Stimulated activated CD4-positive, alpha-beta T cell treated with anti-CD3 and anti-CD28 coated beads, Interleukin-2, amount 100 ng/mL, for 48 hours (primary cell): ENCODE measurements at places on chromosomes 13 and 19.

- DNase-seq: no peak
Measured at GRCh38 chr13:106220211-106220610, 315.3 kb downstream of the EFNB2 start.

DNA sequence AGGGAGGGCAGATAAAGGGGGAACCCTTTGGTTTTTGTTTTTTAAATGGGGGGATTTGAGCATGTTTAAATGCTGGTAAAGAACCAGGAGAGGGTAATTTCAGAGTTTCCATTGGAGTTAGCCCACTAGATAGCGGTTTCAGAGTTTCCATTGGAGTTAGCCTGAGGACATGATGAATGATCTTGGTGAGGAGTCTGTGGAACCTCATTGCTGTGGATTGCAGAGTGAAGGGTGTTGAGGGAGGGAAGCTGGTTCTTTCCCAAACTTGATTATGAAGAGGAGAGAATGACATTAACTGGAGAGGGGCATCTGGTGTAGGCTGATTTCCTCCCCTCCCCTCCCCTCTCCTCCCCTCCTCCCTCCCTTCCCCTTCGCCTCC lies 5.0 kb downstream of the WASF3 start:
- DNase-seq: no peak

DNA sequence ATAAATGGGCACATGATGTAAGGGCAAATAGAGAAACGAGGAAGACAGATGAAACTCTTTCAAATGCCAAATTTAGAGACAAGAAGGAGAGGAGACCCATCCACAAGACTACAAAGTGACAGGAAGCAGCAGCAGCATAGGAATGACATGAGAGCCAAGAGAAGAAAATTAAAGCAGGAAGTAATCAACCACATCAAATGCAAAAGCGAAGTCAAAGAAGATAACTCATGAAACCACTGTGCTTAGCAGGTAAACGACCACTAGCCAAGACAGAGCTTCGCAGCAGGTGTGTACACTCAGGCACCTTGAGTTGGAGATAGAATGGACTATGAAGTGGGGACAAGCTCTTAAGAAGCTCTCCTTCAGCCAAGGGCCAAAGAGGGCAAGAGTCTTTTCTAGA lies 64.1 kb downstream of the KLF12 start:
- DNase-seq: no peak

DNA sequence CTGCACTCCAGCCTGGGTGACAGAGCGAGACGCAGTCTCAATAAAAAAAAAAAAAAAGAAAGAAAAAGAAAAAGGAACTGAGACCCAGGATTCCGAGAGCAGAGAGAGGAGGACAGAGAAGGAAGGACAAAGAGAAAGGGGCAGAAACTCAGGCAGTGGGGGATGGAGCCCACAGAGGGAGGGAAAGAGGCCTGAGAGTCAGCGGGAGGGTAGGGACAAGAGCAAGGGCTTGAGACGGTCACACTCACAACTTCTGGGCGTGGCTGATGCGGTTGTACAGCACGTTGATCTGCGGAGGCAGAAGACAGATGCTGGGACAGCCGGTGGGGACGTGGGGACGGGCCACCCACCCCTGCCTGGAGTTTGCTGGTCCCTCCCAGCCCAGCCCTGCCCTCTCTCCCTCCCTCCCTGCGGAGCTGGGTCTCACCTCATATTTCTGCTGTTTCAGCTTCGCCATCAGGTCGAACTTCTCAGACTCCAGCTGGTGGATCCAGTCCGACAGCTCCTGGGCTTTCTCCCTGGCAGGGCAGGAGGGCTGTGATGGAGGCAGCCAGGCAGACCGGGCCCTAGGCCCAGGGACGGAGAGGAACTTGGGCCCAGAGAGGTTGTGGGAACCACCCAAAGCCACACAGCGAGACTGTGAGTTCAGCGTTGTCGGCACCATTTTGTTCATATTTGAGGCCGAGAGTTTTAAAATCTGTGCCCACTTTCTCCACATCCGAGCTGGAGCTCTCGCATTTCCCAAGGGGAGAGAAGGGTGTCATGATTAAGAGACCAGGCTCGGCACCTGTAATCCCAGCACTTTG lies 15.2 kb downstream of the TNNT1 start:
- DNase-seq: no peak

GRCh38 chr19:44643605-44644401 lies at the start of gene PVR:
Gene PVR, plus strand, starts transcription at chr19:44643910. Its CDS starts 187 bp downstream, at chr19:44644097.
- peak; percentile 34 for DNase-seq

- DNase-seq: peak; percentile 46
Measured at GRCh38 chr13:80048802-80049201, 292.1 kb downstream of the SPRY2 start.

DNA sequence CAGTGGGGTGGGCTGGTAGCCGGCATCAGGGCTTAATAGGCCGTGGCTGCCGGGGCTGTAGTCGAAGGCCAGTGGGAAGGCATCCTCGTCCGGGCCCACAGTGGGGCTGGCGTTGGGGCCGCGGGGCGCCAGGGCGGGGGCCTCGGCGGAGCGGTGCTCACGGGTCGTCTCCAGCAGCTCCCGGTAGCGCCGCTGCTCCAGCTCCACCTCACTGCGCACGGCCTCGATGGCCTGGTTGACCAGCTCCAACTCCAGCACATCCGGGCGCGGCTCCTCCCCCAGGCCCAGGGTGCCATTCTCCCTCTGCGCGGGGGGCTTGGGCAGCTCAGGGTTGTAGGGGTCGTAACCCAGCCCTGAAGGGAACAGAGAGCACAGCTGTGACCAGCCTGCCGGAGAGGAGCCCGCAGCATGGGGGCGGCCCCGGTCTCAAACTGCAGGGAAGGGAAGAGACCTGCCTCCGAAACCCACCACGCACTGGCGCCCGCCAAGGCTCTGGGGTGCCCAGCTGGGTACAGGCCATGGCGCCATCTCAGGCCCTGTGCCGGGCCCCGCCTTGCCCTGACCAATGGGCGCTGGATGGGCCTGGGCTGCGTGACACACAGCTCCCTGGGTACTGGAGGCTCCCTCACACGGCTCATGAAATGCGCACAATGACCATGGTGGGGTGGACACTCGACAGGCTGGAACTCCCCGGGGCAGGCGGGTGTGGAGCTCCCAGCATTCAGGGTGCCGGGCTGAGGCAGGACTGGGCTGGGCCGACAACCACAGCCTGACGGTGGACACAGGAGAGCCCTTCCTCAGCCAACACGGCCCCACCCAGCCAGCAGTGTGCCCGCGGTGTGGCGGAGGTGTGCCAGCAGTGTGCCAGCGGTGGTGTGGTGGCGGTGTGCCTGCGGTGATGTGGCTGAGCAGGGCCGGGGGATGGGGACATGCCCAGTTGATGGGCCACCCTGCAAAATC lies 16.5 kb upstream of the ATP8B3 start:
- no peak for DNase-seq

GRCh38 chr19:56156768-56157167 lies 15.7 kb downstream of the ZNF444 start:
- no peak for DNase-seq

- no peak for DNase-seq
Measured at GRCh38 chr13:85651440-85651839, 147.8 kb downstream of the SLITRK6 start.

GRCh38 chr19:10086591-10087192 lies 575 bp downstream of the SHFL start:
- DNase-seq: no peak

GRCh38 chr19:16327911-16328823 lies 3.5 kb downstream of the KLF2 start:
- no peak for DNase-seq

GRCh38 chr13:62337109-62337880 lies 921.6 kb upstream of the PCDH20 start:
- no peak for DNase-seq

- no peak for DNase-seq
Measured at GRCh38 chr19:14315433-14315832, 65.8 kb upstream of the ADGRE5 start.

GRCh38 chr13:97082461-97083207 lies 88.4 kb upstream of the OXGR1 start:
- DNase-seq: no peak

DNA sequence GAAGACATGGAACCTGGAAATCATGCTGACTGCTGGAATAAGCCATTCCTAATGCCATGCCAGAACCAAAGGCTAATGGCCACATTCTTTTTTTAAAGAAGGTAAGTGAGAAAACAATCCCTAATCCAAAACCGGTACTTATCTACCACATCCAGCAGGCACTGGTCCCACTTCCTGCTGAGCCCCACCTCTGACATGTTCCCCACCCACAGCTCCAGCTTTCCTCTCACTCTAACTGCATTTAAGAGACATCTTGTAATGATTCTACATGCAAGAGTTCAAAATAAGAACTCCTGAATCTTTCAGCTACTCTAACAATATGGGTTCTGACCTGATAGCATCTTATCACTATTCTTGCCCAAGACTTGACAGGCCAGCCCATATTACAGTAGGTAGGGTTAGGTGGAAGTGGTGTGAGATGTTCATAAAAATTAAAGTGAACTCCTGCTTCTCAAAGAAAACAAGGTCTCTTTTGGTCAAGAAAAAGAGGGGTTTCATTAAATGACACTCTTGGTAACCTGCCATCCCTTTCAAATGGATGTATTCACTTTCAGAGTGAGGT lies 41.9 kb downstream of the N4BP2L2 start:
- DNase-seq: no peak

DNA sequence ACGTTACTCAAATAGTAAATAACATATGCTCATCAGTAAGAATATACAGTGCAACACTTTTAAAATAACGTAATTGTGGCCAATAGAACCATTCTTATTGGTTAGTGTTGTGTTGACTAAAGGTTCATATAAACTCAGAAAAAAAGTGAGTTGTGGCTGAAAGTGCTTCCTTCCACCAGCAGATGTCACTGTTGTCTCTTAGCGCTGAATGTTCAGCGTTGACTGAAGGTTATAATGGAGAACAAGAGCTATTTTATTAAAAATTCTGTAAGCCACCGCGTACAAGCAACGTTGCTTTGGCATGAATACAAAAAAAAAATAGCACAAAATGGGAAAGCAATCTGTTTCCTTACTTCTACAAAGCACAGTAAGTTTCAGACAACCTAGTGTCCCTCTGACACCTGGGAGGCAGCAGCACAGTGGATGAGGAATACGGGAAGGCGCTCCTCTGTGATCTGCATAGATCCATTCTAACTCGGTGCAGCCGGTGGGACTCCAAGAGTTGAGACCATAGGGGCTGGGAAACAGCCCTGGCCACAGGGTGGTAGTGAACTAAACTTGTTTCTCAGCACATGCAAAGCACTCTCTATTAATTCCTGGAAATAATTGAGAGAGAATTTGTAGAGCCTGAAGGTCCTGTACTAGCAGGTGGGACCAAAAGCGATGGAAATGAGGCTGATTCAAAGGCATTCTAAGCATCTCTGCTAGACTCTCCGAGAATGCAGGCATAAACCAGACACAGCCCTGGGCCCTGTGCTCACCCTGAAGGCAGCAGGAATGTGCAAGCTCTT lies 23.9 kb upstream of the OXGR1 start:
- peak; percentile 15 for DNase-seq

GRCh38 chr13:68727165-68727564 lies 1380.5 kb upstream of the ATXN8OS start:
- no peak for DNase-seq

DNA sequence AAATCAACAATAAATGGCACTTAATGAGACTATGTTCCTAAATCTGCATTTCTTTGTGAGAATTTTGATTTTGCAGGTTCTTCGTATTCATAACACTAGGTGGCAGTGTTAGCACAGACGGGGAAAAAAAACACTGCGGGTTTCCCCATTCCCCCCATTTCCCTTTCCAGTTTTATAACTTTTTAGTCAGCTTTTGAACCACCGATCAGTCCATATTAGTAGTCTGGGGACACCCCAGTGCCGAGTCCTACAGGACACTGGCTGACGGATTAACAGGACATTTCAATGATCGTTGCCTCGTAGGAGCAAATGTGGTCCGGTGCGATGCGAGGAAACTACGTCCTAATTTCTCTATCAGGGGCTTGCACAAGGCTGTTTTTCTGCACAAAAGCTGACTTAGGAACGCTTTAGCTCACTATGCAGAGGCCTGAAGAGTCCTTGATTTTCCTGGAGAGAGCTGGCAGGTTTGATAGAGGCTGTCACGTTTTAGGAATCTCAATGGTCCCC lies 234.3 kb downstream of the LMO7 start:
- no peak for DNase-seq

- no peak for DNase-seq
Measured at GRCh38 chr13:83333614-83334388, 548.5 kb downstream of the SLITRK1 start.

DNA sequence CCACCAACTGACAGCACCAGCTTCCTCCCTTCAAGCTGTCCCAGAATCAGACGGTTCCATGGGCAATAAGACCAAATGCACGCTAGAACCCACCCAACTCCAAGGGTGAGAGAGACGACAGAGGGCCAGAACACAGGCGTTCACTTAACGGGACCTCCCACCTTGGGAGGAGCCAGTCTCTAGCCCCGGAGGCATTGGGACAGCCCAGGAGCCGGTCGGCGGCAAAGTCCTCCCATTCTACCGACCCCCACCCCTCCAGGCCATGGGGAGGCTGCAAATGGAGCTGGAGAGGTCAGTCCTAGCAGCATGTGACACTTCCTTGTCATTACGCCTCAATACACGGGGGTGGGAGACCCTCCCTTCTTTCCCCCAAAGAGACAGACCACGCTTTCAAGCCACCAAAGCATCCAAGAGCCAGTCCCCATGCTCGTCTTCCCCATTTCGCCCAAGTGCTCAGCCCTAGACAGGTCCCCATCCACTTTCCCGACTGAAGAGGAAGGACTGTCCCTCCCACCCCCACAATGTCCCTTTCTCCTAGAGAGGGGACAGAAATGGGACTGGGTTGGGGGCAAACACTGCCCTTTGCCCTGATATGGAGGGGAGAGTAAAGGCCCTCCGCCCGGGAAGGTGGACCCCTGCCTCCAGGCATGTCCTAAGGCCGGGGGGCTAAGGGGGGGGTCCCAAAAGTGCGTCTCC lies 964 bp downstream of the KHSRP start:
- DNase-seq: peak; percentile 28

DNA sequence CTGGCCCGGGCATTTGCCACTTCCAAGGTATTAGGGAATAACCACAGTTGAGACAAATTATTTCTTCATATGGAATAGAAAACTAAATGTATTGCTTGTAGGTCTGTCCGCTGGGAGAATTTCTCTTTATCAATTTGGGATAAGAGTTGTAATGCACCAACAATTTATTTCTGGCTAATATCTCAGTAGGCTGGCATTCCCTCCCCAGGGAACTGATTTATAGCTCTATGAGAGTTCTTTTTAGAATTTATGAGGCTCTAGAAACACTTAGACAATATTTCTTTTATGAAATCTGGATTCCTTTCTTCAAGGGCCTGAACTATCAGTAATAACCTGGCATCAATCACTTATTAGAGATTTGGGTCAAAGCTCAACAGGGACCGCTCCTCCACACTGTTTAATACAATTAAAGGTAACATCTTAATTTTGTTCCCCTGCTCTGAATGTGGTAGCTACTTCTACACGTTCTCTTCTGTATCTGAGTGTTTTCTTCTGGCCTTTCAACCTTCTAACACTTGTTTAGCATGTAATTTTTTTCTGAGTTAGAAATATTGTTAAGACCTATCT lies 857.4 kb upstream of the PRR20A start:
- no peak for DNase-seq
